Motor neuron (in vitro differentiated cells): ENCODE measurements at places on chromosomes 12 and 14. TPM values are rescaled to one million over a fixed set of nuclear protein-coding genes. Genes with fewer than 3 reads are reported as not detected.

ZFP36L1 gene
- 19.2 and 22.4 TPM in 2 replicates for total RNA-seq

DNA sequence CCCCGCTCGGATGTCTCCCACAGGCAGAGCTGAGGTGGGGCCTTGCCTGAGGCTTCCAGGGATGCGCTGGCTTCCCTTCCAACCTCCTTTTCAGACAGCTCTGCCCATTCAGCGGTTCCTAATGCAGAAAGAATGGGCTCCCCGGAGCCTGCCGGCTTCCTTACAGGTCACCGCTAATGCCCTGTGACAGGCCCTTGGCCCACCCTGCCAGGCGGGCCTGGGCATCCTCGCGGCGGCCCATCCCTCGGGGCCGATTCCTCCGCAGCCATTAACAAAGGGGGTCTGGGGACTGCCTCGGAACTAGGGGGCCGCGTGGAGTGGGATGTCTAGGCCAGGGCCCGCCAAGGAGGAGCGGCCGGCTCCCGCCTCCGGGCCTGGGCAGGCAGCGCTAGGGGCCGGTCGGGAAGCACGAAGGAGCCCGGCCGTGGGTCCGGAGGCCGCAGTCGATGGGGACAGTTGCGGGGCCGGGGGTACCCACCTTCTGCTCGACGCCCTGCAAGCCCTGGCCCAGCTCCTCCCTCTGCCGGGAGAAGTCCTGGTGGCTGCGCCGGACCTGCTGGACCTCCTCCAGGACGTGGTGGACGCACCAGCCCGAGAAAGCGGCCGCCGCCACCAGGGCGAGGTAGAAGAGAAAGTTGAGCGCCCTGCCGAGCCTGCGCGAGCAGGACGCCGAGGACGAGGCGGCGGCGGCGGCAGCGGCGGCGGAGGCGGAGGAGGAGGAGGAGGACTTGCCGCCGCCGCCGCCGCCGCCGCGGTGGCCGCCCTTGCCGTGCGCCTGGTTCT lies 738 bp downstream of the CKAP4 start:
- ATAC-seq, result peak; percentile 22

DNA sequence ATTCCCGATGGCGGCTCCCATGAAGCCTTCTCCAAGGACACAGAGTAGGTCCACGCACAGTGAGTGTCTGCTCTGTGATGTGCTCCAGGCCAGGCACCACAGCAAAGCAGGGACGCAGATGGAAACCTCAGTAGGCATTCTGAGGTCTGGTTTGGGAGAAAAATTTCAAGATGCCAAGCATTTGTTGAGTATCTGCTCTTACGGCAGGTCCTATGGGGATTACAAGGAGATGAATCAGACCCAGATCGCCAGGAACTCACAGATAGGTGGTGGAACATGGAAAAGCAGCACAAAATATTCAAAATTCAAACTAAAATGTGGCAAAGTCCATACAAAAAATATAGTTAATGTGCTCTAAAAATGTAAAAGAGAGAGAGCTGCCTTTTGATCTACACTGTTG lies 684.9 kb upstream of the TMEM132C start:
- no peak for ATAC-seq

IL22 gene
- not detected in 2 replicates for total RNA-seq

DNA sequence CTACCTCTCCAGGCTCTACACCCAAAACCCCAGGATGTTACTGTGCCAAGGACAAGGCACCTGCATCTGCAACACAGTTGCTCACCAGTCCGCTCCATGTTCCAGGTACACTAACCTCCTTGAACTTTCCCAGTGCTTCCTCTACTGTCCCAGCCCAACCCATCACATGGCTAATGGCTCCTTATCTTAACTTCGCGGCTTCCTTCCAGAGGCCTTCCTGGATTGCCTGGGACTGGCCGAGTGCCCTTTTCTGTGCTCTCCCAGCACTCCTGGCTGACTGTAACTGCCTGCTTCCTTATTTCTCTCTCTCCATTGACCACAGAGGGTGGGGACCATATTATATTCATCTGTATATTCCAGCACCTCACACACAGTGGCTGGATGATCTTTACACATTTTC lies 20.9 kb downstream of the POMT2 start:
- peak; percentile 53 for ATAC-seq

DNA sequence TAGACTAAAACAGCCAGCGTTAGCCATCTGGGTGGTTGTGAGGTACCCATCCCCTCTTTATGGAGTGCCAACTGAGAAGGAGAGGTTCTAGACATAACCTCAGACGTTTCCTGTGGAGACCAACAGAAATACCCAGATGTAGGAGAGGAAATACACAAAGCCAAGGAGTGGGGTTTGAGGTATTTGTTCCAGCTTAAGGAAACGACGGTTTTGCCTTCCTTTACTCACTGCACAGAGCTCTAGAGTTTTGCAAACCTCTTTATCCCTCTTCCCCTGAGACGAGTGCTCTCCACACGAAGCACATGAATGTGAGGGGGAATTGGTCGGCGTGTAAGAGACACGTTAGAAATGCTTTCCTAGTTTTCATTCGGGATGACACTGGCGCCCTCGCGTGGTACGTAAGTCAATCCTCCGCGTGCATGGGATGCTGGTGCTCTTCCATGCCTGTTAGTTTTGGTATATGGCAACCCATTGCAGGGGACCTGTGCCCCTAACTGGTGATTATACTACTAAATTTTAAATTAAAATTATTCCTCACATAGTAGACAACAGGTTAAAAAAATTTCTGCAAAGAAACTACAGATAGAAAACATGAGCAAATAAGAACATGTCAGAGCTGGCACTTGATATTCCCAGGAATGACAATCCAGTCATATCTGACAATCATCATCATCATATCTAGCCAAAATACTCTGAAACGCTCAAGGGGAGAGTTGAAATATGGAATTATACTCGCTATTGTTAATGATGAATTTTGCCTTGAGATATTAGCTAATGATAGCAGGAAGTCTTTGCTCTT lies 121.7 kb downstream of the PPM1H start:
- peak; percentile 64 for ATAC-seq

DNA sequence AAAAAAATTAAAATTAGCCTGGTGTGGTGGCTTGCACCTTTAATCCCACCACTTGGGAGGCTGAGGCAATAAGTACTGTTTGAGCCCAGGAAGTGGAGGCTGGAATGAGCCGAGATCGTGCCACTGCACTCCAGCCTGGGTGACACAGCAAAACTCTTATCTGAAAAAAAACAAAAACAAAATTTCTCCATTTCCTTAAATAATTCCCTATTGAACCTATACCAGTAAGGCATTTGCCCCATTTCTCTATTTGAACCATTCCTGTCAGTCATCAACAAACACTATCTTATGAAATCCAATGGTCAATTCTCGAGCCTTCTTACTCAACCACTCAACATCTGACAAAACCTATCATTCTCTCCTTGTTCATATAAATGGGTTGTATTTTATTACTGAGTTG lies 14.7 kb downstream of the SLC2A14 start:
- no peak for ATAC-seq

DNA sequence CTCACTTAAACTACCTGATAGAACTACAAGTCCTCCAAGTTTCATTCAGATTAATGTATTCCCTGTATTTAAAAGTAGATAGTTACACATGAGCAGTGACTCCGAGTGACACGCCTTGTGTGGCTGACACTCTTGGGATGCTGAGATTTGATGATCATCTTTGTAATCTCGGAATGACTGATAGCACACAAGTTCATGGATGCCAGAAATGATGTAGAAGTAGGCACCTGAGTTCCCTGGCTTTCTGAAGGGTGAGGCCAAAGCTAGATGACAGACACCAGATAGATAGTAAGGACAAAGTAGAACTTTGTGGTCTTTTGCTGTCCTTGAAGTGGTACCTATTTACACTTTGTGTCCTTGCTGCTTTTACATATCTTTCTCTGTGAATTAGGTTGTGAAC lies 491.2 kb downstream of the PCNX1 start:
- no peak for ATAC-seq
